Spleen (tissue), 13 donors: ENCODE measurements at places on chromosomes 13 and 19. TPM values are rescaled to one million over a fixed set of nuclear protein-coding genes. Genes with fewer than 3 reads are reported as not detected.
A peak's percentile ranks its signal among the peaks of the same experiment; 100 is the strongest.

DNA sequence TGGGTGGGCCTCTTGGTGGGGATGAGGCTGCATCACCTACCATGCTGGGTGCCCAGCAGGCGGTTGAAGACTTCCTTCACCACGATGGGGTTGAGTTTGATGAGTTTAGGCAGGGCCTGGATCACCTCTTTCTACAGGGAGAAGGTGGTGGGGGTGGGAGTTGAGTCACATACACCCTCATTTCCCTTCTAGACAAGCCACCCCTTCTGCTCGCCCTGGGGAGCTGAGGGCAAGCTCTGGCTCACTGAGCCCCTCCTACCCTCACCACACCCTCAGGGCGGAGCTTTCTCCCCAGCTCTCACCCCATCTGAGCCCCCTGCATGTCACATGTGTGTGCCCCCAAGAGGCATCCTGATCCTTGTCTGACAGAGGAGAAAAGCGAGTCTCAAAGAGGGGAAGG lies 7.6 kb upstream of the RSPH6A start:
- DNase-seq, result no peak

DNA sequence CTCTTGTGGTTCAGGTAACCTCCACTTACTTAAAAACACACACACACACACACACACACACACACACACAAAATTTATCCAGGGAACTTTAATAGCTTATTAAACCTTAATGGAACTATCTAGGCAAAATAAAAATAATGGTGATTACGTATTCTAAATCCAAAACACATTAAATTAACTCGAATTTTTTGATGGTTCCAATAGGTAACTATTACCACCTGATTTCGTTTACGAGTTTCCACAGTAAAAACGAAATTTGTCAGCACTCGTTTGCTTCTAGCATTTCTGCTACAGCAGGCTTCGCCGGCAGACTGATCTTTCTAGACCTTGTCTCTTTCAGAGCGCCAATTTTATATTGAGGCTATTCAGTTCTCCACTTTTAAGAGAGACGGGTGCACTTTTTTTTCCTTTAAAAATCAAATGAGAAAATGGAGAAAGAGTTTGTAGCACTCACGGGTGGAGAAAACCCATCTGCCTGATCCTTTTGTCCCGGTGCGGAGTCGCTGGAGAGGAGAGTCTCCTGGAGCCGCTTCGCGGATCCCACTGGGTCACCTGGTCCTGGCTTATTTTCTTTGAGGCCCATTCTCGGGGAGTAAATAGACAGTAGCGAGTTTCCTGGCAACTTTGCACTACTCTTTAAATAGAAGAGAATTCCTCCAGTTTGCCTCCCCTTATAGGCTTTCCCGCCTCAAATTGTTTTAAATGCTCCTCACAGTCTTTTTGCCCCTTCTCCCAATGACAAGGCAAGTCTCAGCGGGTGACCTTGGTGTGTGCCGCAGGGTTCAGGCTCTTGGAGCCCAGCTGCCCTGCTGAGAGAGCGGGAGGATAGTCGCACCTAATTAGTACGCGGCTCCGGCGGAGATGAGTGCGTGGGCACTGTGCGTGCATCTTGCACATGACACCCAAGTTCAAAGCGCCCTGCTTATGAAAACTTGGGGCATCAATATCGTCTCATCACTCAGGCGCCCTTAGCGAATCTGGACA lies 117.0 kb downstream of the KCNRG start:
- no peak for DNase-seq

DNA sequence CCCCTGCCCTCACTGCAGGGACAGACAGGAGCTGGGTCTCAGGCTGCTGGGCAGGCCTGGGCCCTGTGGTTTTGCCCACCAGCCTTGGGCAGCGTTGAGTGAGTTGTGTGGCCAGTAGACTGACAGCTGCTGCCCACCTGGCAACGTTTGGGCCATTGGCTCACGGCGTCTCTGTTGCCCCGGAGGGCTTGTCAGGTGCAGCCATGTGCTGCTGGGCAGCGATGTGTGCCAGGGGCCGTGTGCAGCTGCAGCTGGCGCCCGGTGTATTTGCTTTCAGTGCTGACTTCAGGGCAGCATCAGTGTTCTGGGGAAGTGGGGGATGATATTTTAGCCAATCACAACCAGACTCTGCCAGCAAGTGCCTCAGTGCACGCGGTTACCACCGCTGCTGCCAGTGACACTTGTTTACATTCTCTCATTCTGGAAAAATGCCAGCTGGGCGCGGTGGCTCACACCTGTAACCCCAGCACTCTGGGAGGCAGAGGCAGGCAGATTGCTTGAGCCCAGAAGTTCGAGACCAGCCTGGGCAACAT lies 10.6 kb downstream of the FZR1 start:
- DNase-seq, result no peak

- DNase-seq, result peak; percentile 90
These were observed 15.7 kb downstream of the PLIN3 start for GRCh38 chr19:4851551-4852290.

GRCh38 chr19:55082020-55082851 lies 6.6 kb downstream of the EPS8L1 start:
- DNase-seq, result no peak

Gene SHANK1
- total RNA-seq, result 1.8 TPM
